PC-9 (cell line): ENCODE measurements at places on chromosomes 2 and 18.
A peak's percentile ranks its signal among the peaks of the same experiment; 100 is the strongest.

- DNase-seq, result no peak
Observed at GRCh38 chr18:79420033-79420745, 24.5 kb downstream of the NFATC1 start.

DNA sequence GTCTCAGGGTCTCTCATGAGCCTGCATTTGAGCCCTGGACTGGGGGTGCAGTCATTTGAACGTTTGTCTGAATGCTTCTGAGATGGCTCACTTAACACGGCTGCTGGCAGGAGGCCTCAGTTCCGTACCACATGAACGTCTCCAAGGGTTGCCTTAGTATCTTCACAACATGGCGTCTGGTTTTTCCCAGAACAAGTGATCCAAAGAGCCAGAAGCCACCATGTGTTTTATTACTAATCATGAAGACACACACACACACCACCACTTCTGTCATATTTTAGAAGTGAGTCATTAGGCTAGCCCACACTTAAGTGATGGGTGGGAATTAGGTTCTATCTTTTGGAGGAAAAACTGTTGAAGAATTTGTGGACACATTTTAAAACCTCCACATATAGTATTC is 15.0 kb upstream of the MYO1B start:
- DNase-seq, result no peak

DNA sequence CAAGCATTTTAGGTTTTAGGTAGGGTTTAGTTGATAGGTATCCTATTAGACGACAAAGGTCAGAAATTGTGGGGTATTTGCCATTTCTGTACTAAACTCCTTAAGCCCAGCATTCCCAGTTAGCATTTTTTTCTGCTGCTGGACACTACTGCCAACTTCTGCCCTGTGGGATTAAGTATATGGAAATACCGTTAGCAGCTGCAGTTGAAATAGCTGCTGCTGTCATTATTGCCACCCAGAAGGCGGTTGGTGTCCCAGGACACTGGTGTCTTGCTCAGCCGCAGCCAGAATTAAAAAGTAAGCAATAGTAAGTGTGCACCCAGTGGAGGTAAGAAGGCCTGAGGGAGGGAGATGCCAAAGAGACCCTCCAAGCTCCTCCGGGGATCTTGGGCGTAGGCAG is 1.9 kb upstream of the UXS1 start:
- DNase-seq, result no peak

- no peak for DNase-seq
Observed at GRCh38 chr2:231219289-231219688, 20.9 kb downstream of the ARMC9 start.

DNA sequence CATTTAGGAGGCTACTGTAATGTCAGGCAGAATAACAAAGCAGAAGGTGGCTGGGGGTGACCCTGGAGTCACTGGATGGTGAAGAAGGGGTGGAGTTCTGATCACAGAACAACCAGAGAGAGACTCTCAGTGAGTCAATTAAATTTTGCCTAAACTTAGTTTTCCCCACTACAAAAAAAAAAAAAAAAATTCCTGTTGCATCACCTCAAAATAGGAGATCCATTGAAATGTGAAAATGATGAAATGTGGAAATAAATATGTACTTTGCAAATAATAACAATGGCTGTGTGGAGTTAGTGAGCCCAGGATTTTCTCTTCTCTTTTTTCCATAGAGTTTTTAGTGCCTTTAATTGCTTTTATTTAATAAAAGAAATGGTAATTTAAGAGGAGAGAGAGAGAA is 165.5 kb downstream of the GFPT1 start:
- DNase-seq, result no peak

GRCh38 chr18:42632801-42633200 is 482.7 kb downstream of the RIT2 start:
- no peak for DNase-seq

DNA sequence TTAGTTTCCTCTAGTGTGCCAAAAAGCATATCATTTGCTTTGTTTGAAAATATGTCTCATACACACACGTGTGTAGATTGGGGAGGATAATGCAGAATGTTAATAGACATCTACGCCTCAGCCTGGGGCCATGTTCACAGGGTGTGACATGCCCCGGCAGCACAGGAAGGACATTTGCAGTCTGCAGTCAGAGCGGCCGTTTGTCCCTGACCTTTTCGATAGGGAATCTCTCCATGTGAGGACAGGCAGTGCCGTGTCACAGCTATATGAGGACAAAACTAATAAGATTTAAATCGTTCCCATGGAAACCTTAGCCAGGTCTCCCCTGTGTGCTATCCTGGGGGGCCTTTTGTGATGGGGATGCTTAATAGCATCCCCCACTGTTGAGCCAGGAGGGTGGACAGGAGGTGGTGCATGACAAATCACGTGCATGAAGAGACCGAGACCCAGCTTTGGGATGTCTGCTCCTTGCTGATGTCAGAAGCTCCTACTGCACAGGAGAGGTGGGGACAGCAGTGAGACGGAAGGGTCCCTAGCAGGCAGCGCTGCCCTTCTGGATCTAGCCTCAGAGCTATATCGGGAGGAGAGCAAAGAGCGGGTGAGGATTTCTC is 100.6 kb downstream of the RNF144A start:
- no peak for DNase-seq

DNA sequence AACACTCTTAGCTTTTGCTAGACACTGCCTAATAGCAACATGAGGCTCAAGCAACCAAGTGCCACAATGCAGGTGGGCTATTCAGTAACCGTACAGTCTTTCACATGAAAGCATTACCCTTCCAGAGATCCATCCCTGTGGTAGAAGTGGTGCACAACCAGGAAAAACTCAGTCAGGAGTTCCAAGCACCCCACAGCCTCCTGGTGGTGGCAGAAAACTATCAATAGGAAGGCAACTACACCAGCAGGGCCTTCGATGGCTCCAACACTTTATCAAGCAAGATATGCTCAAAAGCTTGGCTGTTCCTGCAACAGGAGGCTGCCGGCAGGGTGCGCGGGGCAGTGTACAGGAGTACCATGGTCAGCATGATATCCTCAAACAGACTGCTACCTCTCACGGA is 176.1 kb upstream of the DLGAP1 start:
- no peak for DNase-seq

- DNase-seq, result no peak
Observed at GRCh38 chr2:238891457-238892203, 43.7 kb downstream of the TWIST2 start.

- no peak for DNase-seq
Observed at GRCh38 chr2:167017021-167017420, 128.7 kb downstream of the XIRP2 start.

- no peak for DNase-seq
Observed at GRCh38 chr2:167508709-167509108, 620.4 kb downstream of the XIRP2 start.

GRCh38 chr2:20144196-20144595 is 80.7 kb downstream of the SDC1 start:
- DNase-seq, result no peak

GRCh38 chr2:157662401-157662800 is 33.7 kb upstream of the ACVR1C start:
- DNase-seq, result no peak

DNA sequence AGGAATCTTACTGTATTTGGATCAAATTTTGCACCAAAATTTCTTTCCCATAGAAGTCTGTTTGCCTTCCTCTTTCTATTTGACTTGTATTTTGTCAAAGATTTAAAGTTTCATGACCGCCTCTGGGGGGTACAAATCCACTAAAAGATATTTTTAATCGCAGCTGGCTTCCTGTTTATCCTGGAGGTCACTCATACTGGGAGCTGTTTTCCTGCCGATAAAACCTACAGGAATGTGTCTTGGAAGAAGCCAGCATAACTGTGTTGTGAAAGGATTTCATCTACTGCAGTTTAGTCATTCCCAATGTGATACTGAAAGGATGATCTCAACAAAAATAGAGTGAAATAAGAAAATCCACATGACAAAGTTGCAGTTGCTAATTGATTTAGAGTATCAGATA is 184.0 kb downstream of the RIT2 start:
- no peak for DNase-seq

- no peak for DNase-seq
Observed at GRCh38 chr2:71693286-71694270, 240.2 kb downstream of the DYSF start.

DNA sequence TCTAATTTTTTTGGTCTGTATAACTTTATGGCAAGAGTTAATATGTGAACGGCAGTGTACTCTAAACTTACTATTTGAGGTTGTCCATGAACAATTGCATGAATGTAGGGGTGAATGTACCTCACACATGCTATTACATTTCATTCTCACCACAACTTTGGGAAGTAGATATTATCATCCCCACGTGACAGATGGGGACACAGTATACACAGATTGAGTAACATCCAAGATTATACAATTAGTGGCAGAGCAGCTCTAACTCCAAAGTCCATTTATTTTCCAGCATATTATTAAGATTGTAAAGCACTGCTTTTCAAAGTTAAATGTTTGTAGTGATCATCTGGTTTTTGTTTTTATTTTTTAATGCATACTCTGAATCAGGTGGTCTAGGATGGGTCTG is 622.1 kb upstream of the ZEB2 start:
- DNase-seq, result no peak

- no peak for DNase-seq
Observed at GRCh38 chr2:233620204-233620603, 2.8 kb downstream of the UGT1A8 start.

GRCh38 chr2:158184001-158184400 is 82.3 kb downstream of the UPP2 start:
- DNase-seq, result no peak

- no peak for DNase-seq
Observed at GRCh38 chr2:54681416-54681815, 42.0 kb upstream of the EML6 start.

DNA sequence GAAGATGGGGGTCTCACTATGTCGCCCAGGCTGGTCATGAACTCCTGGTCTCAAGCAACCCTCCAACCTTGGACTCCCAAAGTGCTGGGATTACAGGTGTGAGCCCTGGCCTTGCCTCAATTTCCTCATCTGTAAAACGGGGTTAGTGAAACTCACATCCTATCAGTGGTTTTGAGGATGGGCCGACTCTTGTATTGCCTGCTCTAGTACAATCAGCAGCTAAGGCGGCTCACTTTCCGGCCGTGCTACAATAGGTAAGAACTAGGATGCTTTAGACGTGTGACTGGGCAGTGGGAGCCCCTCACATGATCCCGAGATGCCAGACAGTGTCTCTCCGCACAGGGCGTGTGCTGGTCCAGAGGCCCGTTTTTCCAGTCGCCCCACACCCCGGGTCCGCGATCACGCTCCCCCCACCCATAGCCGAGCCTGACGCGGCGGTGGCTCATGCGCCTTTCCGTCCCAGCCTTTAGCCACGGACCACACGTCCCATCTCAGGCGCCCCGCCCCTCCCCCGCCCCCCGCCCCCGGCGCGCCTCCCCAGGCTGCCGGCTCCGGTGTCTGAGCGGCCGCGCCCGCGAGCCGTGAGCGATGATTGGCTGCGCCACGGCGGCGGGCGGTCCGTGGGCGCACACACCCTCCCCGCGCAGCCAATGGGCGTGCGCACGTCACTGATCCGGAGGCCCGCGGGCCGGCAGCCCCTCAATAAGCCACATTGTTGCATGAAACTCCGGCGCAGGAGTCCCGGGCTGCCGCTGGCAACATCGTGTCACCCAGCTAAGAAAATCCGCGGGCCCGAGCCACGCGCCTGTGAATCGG is at the start of gene HK2:
Gene HK2 (plus strand): TSS at position 710 of the 816 bp plus-strand sequence. CDS start 454 bp downstream, outside the sequence.
- peak; percentile 78 for DNase-seq

GRCh38 chr2:102112271-102112670 is 30.3 kb upstream of the IL1R1 start:
- DNase-seq, result no peak

DNA sequence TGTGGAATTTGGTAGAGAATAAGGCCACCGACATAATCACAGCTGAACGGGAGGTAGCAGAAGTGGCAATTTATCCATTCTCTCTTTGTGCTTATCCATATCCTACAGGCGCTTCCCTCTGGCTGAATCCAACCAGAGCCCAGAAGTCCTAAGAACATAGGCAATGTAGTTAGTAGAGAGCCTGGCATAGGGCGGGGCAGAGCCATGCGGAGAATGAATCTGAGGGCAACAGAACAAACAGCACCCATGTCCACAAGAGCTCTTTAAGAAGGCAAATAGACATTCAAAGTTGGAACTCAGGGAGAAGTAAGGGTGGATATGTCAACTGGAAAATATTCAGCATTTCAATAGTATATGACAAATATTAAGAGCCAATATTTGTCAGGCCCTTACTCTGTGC is 305.9 kb upstream of the VWC2L start:
- no peak for DNase-seq

GRCh38 chr2:179104736-179105135 is 54.8 kb upstream of the CCDC141 start:
- DNase-seq, result no peak

DNA sequence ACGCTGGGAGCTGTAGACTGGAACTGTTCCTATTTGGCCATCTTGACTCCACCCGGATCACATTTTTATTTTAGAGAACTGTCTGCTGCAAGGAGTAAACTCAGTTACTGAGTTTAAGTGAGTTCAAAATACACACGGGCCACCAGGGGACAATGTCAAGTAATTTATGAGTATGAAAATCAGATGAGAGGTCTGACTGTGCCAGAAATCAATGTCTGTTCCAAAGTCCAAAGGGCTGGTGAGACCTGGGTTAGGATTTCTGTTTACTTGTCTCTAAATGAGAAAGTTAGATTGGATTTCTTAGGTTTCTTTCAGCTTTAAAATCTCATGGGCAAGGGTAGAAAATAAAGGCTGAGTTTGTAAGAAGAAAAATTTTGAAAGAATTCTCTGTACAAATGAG is 465.8 kb upstream of the MEIS1 start:
- no peak for DNase-seq

DNA sequence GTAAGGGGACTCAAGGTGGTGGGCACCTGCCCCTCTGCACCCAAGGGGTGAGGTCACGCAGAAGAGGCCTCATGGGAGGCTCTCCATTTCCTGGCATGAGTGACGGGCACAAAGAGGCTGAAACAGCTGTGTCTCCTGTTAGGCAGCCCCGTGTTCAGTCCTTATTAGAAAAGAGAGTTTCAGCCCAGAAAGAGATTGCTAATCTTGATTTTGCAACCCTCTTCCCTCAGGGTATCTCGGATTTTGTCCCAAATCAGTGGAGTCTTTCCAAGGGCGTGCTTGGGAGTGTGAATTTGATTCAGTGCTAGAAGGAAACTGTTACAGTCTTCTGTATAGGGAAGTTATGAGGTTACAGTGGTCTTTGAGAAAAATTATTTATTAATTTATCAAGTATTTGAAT is 10.4 kb downstream of the TNFRSF11A start:
- no peak for DNase-seq

DNA sequence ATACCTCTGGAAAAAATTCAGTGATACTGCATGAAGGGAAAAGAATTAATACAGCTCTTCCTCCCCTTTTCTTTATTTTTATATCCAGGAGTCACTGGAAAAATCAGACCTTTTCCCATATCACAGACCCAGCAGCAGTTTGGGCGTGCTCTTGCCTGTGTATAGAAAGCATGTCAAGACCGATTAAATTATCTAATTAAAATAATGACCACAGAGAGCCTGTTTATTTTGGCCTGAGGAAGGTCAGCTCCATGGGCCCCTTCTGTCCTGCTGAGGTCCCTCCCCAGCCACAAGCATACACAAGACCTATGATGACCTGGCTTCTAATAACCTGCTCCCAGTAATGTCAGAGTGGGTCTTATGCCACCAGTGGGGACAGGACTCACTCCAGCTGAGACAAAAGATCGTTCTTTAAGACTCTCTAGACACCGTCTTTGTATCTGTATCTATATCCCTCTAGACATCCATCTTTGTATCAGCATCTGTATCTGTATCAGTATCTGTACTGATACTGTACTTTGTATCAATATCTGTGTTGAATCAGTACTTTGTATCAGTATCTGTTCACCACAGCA is 147.8 kb downstream of the VAPA start:
- DNase-seq, result no peak

GRCh38 chr18:80228051-80228848 is 19.1 kb downstream of the PARD6G start:
- no peak for DNase-seq

- DNase-seq, result peak; percentile 36
Observed at GRCh38 chr2:161122772-161123530, 37.3 kb upstream of the TANK start.
